Naive thymus-derived CD4-positive, alpha-beta T cell (primary cell): ENCODE measurements at places on chromosomes 4 and X.

- H3K36me3 ChIP-seq = no peaks in the 10 kb centered on the region
- peak overlapping the region; percentile 100 for H3K4me3 ChIP-seq
- no peaks in the 10 kb centered on the region for H3K27me3 ChIP-seq
These were observed 601 bp downstream of the SMARCAD1 start for GRCh38 chr4:94208266-94208665.

DNA sequence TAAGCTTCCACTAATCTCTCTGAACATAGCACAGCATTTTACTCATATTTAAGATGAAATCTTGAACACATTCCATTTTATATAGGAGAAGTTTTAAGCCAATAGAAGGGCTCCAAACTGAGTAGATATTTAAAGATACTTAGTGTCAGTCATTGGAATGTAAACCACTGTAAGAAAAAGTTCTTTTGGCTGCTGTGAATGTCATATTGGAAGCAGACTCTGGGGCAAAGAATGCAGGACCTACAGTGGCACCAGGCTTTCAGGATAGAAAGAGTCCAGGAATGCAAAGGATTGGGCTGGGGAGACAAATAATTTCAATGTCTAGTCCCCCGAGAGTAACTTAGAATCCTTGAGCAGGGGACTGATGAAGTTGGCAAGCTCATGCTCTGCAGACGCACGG lies 1047.7 kb downstream of the STIM2 start:
- no peaks in the 10 kb centered on the region for H3K36me3 ChIP-seq
- H3K4me1 ChIP-seq = no peaks in the 10 kb centered on the region
- no peak for DNase-seq
- no peak overlapping the region for H3K27ac ChIP-seq
- no peaks in the 10 kb centered on the region for H3K27me3 ChIP-seq
- no peak overlapping the region for H3K4me3 ChIP-seq

DNA sequence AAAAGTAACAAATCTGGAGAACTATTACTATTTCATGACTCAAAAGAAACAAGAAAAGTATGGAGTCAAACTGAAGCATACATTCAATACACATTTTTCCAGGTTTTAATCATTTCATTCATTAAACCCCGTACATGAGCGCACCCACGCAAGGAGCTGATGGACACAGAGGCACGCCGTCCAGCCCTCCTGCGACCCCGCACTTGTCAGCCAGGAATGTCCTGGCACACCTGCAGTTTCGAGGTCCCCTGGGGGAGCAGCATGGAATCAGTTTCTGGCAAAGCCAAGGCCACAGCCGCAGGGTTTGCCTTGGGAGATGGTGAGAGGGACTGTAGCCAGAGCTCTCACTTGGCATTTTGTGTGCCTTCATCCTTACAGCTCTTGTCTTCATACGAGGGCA lies 12.8 kb upstream of the SLC2A9 start:
- no peak overlapping the region for H3K4me3 ChIP-seq
- no peaks in the 10 kb centered on the region for H3K4me1 ChIP-seq
- no peak for DNase-seq
- no peaks in the 10 kb centered on the region for H3K27me3 ChIP-seq

DNA sequence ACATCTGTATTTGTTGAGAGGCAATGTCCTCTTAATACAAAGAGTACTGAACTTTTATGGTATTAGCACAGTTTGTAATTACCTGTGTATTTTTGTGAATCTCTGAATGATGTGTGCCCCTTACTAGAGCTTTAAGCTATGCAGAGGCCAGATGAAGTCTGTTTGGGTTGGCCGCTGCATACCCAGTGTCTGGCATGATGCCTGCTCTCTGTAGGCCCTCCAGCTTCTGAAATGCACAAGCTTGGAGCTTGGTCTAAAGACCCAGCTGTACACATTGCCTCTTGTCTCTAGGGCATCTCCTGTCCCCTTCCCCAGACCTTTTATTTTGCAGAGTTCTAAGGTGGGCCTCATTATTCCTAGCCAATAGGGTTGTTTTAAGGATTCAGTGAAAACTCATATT lies 68.6 kb downstream of the CDS1 start:
- H3K4me1 ChIP-seq = no peaks in the 10 kb centered on the region
- H3K36me3 ChIP-seq = no peaks in the 10 kb centered on the region
- H3K27ac ChIP-seq = no peak overlapping the region
- H3K4me3 ChIP-seq = no peak overlapping the region
- no peaks in the 10 kb centered on the region for H3K27me3 ChIP-seq
- DNase-seq = no peak

DNA sequence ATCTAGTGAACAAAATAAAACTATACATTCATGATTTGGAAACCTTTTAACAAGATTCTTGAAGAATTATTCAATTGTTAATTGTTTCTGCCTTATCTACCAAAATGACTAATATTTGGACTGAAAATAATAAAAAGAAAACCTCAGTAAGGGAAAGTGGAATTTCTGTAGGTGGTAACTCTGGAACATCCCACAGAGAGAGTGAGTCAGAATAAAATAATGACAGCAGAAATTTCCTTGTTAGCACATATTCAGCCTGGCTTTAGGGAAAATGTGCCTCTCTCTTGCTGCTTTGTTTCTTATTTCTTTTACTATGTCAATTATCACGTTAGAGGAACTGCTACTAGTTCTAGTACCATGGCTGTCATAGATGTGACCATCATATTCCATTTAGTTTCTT lies 421.5 kb upstream of the GNPDA2 start:
- DNase-seq = no peak
- no peaks in the 10 kb centered on the region for H3K27me3 ChIP-seq
- H3K4me1 ChIP-seq = no peaks in the 10 kb centered on the region
- H3K36me3 ChIP-seq = no peaks in the 10 kb centered on the region
- no peak overlapping the region for H3K27ac ChIP-seq
- no peak overlapping the region for H3K4me3 ChIP-seq

GRCh38 chr4:32025851-32026459 lies 1305.8 kb downstream of the PCDH7 start:
- no peak overlapping the region for H3K27ac ChIP-seq
- H3K27me3 ChIP-seq = no peaks in the 10 kb centered on the region
- no peak for DNase-seq
- H3K36me3 ChIP-seq = no peaks in the 10 kb centered on the region
- no peak overlapping the region for H3K4me3 ChIP-seq
- no peaks in the 10 kb centered on the region for H3K4me1 ChIP-seq

GRCh38 chrX:46204721-46205422 lies 340.3 kb downstream of the ZNF674 start:
- no peak overlapping the region for H3K27ac ChIP-seq
- no peaks in the 10 kb centered on the region for H3K36me3 ChIP-seq
- DNase-seq = no peak
- H3K27me3 ChIP-seq = no peaks in the 10 kb centered on the region

GRCh38 chr4:4521136-4521535 lies 20.7 kb downstream of the STX18 start:
- no peaks in the 10 kb centered on the region for H3K4me1 ChIP-seq
- no peaks in the 10 kb centered on the region for H3K27me3 ChIP-seq
- H3K4me3 ChIP-seq = no peak overlapping the region
- H3K27ac ChIP-seq = no peak overlapping the region
- no peak for DNase-seq

- DNase-seq = no peak
- no peaks in the 10 kb centered on the region for H3K27me3 ChIP-seq
- no peaks in the 10 kb centered on the region for H3K4me1 ChIP-seq
- no peak overlapping the region for H3K4me3 ChIP-seq
- H3K36me3 ChIP-seq = no peaks in the 10 kb centered on the region
- no peak overlapping the region for H3K27ac ChIP-seq
These were observed 13.3 kb upstream of the UBA6 start for GRCh38 chr4:67714248-67714583.

- H3K27ac ChIP-seq = no peak overlapping the region
- no peaks in the 10 kb centered on the region for H3K4me1 ChIP-seq
- H3K36me3 ChIP-seq = no peaks in the 10 kb centered on the region
- no peaks in the 10 kb centered on the region for H3K27me3 ChIP-seq
These were observed 83.4 kb downstream of the AASDH start for GRCh38 chr4:56303921-56304320.
